CD4-positive, alpha-beta T cell treated with Interleukin-15 for 1 hour (primary cell): ENCODE measurements at places on chromosomes 6 and 20.
A peak's percentile ranks its signal among the peaks of the same experiment; 100 is the strongest.

GRCh38 chr20:21569586-21569985 is 55.7 kb upstream of the NKX2-2 start:
- no peak for DNase-seq

DNA sequence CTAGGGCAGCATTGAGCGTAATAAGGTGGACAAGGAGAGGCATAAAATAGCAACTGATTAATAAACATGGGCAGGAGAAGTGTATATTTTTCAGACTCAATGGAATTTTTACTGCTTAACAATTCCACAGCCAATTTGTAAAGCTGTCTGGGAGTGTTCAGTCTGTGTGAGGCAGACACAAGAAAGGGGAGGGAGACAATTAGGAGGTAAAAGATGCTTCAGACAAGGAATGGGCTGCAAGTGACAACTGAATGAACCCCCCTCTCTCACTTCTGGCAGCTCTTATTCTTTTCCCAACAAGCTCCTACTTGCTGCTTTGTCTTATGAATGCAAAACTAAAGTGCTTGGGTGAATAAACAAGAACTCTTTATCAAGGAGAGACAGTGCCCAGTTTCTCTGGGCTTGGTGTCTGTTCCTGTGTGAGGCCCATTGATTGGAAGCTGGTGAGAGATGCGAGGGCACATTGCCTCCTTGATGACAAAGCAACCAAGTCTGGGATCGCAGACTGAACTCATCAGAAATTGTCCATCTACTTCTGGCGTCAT is 575.3 kb downstream of the RNF144B start:
- no peak for DNase-seq

DNA sequence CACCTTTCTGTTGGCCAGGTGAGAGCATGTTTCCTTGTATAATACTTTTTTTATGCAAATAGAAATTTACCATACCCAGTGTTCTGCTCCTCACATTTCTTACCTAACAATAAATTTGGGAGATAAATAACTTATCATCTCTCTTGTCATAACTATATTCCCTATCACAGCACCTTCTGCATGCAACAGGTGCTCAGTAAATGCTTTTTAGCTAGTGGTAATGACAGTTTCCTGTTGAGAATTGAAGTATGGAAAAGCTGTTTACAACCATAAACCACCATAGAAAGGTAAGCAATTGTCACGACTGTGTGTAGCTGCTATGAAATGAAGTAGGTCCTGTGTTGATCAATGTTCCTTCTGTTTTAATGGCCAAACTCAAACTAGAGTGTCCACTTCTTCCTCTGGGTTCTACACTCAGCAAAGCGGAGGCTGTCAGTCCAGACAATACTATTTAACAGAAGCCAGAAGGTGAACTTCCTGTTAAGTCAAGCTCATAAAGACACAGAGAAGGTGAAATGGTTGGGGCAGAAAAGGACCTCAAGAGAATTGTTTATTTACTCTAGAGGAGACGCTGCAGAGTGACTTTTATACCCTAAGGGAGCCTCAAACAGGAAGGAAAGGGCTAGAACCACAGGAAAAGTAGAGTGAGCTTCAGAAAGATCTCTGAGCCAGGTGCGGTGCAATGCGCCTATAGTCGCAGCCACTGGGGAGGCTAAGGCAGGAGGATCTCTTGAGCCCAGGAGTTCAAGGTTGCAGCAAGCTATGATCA is 84.0 kb upstream of the SLC22A16 start:
- no peak for DNase-seq

GRCh38 chr6:25157183-25157582 is 122.0 kb upstream of the CARMIL1 start:
- DNase-seq, result no peak

DNA sequence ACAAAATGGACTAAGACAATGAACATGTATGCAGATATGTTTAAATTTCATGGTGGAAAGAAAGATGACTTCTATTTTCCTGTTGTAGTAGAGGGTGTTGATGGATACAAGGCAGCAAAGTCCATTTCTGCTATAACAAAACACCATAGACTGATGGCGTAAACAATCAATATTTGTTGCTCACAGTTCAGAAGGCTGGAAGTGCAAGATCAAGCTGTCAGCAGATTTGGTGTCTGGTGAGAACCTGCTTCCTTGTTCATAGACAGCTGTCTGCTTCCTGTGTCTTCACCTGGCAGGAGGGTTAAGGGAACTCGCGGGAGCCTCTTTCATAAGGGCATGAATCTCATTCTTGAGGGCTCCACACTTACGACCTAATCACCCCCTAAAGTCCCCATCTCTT is 83.0 kb upstream of the ELOVL5 start:
- no peak for DNase-seq

GRCh38 chr6:132950566-132950965 is 136.2 kb downstream of the RPS12 start:
- no peak for DNase-seq

DNA sequence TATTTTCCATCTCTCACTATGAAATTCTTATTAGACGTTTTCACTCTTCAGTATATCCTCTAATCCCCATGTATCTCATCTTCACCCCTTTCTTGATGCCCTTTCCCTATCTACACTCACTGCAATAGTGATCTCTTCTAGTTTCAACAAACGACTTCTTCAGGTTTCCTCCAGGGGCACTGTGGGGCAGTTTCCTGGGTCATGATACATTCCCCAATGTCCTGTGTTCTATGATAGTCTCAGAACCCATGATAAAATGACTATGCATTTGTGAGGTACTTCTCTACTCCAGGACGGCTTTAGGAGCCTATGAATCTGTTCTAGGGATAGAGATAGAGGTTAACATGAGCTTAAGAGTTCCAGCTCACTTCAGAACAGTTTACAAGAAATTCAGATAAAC is 183.3 kb downstream of the FOXC1 start:
- no peak for DNase-seq

- no peak for DNase-seq
These were observed 40.4 kb downstream of the FAM8A1 start for GRCh38 chr6:17640477-17640917.

GRCh38 chr6:139871803-139872510 is 497.5 kb upstream of the CITED2 start:
- DNase-seq, result no peak

DNA sequence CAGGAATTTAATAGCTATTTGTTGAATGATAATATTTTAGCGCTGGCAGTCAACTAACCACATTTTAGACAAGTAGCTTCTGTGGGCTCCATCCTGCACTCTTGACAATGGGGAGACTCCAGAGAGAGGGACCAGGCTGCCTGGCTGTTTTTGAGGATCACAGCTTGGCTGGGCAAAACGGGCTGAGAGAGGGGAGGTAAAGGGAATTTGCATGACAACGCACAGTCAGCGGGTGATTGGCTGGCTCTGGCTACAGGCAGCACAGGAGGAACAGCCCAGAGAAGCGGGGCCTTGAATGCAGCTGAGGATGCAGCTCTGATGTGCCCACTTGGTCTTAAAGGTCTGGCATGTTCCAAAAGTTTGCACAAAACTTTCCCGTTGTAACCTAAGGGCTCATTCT is 41.2 kb downstream of the LRFN2 start:
- DNase-seq, result no peak

GRCh38 chr20:63284083-63284440 is 8.9 kb upstream of the COL20A1 start:
- DNase-seq, result no peak

DNA sequence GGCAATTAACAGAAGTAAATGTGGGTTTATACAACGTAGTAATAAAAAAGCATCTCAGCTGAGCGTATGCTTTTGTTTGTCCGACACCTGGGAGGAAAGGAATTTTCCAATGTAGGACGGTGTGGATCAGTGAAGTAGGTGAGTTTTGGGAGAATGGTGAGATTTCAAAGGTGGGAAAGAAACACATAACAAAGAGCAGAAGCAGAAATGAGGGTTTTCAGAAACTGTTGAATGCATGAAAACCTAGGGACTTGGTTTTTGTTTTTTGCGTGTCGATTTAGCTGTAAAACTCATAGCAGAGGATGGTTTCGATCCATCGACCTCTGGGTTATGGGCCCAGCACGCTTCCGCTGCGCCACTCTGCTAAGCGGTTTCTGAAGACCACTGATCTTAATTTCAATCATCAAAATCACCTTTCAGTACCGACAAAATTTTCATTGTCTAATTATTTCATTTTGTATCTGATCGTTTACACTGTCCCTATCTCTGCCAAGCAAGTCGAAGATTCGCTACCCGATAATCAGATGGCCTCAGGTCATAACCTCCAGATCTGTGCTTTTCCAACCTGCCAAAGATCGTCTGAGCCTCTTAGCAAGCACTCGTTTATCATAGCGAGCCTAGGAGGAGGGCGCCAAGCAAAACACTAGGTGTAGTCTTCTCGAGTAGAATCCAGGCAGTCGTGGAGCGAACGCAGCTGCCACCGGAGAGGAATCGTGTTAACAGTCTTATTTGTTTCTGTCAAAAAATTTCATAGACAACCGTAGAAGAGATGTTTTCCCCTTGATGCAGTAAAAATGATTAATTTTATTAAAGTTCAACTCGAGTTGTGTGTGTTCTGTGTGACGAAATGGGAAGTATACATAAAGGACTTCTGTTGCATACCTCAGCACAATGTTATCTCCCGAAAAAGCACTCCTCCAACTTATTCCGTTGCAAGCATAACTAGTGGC is 20.9 kb upstream of the POM121L2 start:
- DNase-seq, result peak; percentile 55

GRCh38 chr6:131960371-131961133 is 9.4 kb upstream of the CCN2 start:
- DNase-seq, result no peak

DNA sequence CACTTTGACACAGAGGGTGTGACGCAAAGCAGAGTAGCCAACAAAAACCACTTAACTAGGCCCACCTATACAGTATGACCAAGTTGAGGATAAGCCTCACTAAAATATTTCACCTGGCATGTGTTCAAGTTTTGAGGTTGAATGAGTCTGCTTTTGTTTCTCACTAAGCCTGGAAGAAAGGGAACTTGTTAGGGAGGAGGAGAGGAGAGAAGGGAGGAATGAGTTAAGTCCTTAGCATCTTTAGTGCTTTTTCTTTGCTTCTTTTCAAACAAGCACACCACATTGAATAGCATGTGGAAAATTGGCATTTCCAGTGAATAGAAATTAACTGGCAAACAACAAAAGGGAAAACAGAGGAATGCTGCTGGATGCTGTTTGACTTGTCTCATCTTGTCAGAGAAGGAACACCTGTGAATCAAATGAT is 461.9 kb downstream of the GJA1 start:
- DNase-seq, result no peak

GRCh38 chr6:150934380-150934779 is 68.9 kb downstream of the MTHFD1L start:
- no peak for DNase-seq

DNA sequence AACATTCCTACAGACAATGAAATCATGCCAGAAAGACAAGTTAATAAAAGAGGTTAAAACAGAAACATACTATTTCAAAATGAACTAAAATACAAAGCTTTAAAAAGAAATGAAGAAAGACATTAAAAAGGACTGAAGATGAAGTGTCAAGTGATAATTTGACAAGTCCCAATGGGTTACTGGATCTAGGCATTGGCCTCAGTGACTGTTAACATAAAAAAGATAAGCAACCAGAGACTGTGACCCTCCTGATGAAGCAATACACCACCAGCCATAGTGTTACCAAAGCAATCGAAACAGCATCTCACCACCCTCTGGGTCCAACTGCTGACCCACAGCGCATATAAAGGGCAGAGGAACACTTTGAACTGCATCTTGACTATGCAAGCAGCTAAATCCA is 130.3 kb downstream of the FIG4 start:
- DNase-seq, result no peak

- no peak for DNase-seq
These were observed 210.0 kb upstream of the SSTR4 start for GRCh38 chr20:22825076-22825475.

DNA sequence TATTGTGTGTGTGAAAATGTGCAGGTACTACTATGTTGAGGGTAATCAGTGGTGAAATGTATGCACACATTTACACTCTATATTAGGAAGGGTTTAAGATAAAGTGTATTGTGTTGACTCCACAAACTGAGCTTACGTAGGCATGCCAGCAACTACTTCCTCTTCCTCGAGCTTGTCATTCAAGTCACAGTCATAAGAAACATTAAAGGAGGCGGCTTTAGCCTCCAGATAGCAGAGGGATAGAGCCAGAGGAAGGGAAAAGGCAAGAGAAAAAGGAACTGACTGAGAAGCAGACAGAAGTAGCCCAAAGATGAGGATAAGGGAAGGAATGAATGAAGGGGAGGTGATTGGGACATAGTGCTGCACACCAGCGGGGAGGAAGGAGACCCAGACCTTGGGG is 55.2 kb downstream of the SMLR1 start:
- no peak for DNase-seq

GRCh38 chr20:38131588-38132121 is 33.4 kb downstream of the TGM2 start:
- DNase-seq, result no peak

GRCh38 chr20:60124776-60125381 is 166.7 kb downstream of the CDH26 start:
- DNase-seq, result no peak

- DNase-seq, result no peak
These were observed 903.4 kb downstream of the EYS start for GRCh38 chr6:64803470-64804166.

GRCh38 chr6:147991961-147992360 is 350.7 kb upstream of the SASH1 start:
- no peak for DNase-seq

- DNase-seq, result no peak
These were observed 152.8 kb downstream of the TAF4 start for GRCh38 chr20:61912665-61913422.

- no peak for DNase-seq
These were observed 17.8 kb downstream of the TMEM30A start for GRCh38 chr6:75266716-75267291.

DNA sequence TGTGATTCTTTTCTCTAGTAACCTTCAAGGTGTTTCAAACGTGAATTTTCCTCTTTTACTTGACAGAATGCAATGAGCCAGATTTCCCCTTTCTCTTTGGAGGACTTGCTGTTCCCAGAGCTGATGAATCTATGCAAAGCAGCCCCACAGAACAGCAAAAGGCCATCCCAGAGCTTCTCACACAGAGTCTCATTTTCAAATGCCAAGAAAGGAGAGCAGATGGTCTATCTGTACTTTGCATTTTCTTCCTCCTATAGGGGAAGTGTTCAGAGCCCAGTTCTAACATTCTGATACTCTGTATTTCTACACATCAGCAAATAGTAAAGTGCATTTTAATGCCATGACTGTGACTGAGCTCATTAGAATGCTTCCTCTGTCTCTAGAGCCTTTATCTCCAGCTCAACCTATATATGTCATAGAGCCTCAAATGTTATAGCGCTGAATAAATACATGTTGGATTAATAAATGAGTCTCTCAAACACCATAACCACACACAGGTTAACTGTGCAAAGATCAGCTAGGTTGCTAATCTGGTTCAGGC is 81.8 kb upstream of the EYA4 start:
- DNase-seq, result no peak

- DNase-seq, result no peak
These were observed 479.0 kb upstream of the CITED2 start for GRCh38 chr6:139853302-139853992.

- DNase-seq, result no peak
These were observed 19.6 kb upstream of the PI16 start for GRCh38 chr6:36934901-36935300.
